Kasumi-1 (cell line): ENCODE measurements at places on chromosomes 5 and 9.

GRCh38 chr9:32665101-32665500, 29.6 kb upstream of the TAF1L start:
- DNase-seq, result no peak

- peak; percentile 63 for DNase-seq
Measured at GRCh38 chr9:74577956-74578355, 80.8 kb downstream of the RORB start.

DNA sequence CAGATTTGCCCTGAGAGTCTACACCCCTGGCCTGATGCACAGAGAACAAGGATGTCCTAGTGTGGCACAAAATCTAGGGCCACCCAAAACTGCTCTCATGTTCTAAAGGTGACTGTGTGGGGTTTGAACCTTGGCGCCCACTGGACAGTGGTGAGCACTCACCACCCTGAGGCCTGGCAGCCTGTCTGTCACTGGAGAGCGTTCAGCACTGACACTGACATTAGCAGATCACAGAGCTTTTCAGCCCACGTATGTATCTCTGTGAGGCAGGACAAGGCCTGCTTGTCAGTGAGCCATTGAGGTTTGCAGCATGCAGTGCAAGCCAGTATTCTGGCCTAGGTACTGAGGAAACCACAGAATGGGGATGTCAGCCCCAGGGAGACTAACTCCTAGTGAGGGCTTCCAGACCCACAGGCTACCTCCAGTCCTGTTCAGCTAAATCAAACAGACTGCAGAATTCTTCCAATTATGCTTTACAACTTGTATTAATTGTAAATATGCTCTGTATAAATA, 38.9 kb upstream of the SLC2A8 start:
- peak; percentile 3 for DNase-seq

- DNase-seq, result no peak
Measured at GRCh38 chr9:36625006-36625615, 52.4 kb downstream of the MELK start.

DNA sequence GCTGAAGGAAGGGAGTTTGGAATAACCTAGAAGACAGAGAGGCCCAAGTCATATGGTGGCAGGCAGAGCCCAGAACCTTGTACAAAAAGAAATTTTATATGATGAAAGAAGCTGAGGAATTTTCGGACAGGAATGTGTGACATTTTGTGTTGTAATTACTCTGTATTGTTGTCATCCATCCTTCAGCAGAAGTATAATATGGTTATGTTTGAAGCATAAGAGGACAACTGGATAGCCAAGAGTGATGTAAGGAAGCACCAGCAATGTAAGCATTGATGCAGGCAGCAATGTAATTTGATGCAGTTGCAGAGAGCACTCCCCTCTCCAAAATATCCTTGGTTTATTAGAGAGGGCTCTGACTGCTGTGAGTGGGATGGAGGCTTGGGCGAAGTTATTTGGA, 19.1 kb upstream of the SNX2 start:
- DNase-seq, result no peak

DNA sequence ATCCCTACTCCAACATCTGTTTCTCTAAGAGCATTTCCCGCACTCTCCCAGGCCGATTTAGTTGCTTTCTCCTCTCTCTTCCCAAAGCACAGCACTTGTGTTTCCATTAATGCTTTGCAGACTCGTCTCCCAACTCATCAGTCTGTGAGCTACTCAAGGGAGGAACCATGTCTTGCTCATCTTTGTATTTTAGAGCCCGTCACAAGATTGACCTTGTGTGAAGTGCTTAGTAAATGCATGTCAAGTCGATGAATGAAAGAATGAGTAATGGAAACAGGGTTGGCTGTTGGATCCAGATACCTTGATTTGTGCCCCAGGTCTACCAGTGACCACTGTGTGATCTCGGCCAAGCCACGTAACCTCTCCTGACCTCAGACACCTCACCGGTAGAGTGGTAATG, 99.3 kb downstream of the KLF4 start:
- DNase-seq, result no peak

- no peak for DNase-seq
Measured at GRCh38 chr5:176438959-176439757, 9.0 kb upstream of the FAF2 start.

DNA sequence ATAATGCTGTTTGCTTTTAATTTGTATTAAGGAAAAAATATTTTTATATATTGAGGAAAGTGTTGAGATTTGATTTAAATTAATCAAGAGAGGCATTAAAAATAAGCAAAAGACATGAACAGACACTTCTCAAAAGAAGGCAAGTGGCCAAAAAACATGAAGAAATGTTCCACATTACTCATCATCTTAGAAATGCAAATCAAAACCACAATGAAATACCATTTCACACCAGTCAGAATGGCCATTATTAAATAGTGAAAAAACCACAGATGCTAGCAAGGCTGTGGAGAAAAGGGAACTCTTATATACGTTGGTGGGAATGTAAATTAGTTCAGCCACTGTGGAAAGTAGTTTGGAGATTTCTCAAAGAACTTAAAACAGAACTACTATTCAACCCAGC, 45.9 kb downstream of the RANBP17 start:
- no peak for DNase-seq

DNA sequence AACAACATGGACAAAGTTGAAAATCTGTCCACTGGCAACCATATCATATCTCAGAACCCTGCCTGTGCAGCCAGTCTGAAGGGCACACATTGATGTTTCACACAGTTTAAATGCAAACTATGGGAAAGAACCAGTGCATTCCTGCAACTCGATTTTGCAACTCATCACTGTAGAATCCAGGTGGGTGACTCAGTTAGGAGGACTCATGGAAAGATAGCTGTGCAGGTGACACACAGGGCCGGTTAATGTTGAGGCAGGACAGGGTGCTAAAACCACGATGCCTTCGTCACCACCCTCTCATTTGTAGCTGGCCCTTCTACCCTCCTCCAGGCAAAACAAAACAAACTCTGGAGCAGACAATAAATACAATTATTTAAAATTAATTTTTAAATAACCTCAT, 62.8 kb downstream of the TLE1 start:
- DNase-seq, result no peak

GRCh38 chr9:137078701-137079400, 1.5 kb downstream of the UAP1L1 start:
- no peak for DNase-seq

GRCh38 chr9:137181680-137182079, 6.7 kb downstream of the ANAPC2 start:
- no peak for DNase-seq

DNA sequence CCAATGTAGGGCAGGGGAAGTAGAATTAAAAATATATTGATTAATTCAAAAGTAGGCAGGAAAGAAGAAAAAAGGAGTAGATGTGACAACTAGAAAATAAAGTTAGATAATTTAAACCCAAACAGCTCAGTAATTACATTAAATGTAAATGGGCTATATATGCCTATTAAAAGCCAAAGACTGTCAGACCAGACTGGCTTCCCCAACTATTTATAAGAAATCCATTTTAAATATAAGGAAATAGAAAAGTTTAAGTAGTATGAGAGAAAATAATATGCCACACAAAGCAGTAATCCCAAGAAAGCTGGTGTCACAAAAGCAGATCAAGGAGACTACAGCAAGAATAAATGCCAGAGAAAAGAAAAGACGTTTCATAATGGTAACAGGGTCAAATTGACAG, 28.9 kb upstream of the SARDH start:
- no peak for DNase-seq

- no peak for DNase-seq
Measured at GRCh38 chr5:17157916-17158529, 59.4 kb upstream of the BASP1 start.

- no peak for DNase-seq
Measured at GRCh38 chr5:30103452-30104202, 1089.9 kb upstream of the CDH6 start.

GRCh38 chr9:131870156-131870555, 130.3 kb upstream of the RAPGEF1 start:
- DNase-seq, result no peak

DNA sequence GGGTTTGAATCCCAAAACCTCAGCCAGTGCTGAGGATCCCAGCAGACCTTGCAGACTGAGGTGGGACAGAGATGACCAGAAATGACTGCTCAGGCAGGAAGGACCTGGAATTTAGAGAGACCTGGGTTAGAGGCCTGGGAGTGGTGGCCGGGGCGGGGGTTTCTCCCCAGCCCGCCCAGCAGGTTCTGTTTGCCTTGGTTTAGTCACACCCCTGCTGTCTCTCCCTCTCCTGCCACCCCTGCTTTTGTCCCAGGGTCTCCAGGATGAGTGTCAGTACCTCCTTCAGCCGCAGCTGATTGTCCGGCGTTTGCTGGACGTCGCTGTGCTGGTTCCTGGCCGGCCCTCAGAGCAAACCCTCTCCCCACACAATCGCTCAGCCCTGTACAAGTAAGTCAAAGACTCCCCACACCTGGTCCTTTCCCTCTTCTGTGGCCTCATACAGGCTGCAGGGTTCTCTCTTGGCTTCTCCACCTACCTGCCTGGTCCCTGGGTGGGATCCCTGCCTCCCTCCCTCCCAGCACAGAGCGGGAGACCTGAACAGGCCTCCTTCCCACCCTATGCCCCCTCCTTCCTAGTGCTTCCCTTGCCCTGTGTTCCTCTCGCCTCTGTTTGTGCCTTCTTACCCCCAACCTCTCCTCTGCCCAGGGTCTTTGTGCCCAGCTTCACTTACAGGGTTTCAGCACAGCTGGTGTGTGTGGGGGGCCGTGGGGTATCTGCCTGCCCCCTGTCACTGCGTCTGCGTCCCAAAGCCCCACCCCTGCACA, 12.0 kb downstream of the TMEM8B start:
- no peak for DNase-seq

GRCh38 chr5:89840906-89841305, 568.6 kb downstream of the CETN3 start:
- no peak for DNase-seq

DNA sequence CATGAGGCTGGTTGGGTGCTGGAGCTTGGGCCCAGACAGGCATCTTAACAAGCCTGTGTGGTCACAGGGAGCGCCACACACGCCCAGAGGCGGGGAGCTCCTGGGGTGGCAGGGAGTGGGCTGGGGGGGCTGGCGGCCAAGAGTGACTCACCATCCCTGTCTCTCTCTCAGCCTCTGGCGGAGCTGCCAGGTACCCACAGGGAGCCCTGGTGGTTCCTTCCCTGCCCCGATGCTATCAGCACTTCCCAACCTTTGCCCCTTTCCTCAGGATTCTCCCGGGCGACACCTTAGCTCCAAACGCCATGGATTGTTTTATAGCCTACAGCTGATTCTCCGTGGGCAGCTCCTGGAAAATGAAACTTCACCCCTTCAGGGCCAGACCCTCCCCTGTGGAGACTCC, 5.5 kb downstream of the SLC9A3 start:
- DNase-seq, result no peak

GRCh38 chr5:176597417-176598389, 12.3 kb downstream of the GPRIN1 start:
- no peak for DNase-seq

GRCh38 chr5:158990979-158991775, 108.5 kb downstream of the EBF1 start:
- DNase-seq, result no peak
